ENCODE measurements at places on chromosomes 2 and 18.

GRCh38 chr18:36139245-36139644 lies 9.5 kb downstream of the ELP2 start:
- no peak for DNase-seq

- no peak for DNase-seq
Observed at GRCh38 chr2:96065381-96065930, 30.7 kb upstream of the GPAT2 start.

DNA sequence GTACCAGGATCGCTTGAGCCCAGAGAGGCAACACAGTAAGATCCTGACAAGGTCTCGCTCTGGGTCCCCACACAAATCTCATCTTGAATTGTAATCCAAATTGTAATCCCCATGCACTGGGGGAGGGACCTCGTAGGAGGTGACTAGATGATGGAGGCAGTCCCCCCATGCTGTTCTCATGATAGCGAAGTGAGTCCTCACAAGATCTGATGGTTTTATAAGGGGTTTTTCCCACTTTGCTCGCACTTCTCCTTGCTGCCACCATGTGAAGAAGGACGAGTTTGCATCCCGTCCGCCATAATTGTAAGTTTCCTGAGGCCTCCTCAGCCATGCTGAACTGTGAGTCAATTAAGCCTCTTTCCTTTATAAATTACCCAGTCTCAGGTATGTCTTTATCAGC lies 46.0 kb upstream of the SERTAD2 start:
- DNase-seq = no peak

- DNase-seq = peak; percentile 53
Observed at GRCh38 chr2:91442246-91442905, 2750.9 kb downstream of the RPIA start.

DNA sequence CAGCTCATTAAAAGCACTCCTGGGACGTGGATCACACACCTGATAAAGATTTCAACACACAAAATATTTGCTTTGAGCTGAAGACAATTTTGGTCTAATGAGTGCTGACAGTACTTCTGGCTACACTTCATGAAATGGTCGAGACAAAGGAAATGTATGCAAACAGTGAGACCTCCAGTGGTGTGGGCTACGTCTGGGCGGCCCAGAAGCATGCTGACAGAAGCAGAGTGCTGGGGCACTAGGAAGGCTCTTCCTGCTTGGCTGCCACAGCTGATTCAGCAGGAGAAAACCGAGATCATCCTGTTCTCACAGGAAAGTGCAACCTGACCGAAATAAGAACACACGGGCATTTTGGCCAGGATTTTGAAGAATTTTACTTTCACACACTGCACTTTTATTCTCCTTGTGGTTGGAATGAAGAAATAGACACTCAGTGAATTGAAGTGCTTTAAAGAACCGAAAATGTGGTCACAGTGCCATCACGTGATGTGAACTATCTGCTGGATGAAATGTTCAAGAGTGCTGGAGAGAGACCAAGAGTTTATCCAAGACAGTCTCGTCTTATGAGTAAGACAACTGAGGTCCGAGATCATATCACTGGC lies 149.5 kb downstream of the CCBE1 start:
- DNase-seq = peak; percentile 65

DNA sequence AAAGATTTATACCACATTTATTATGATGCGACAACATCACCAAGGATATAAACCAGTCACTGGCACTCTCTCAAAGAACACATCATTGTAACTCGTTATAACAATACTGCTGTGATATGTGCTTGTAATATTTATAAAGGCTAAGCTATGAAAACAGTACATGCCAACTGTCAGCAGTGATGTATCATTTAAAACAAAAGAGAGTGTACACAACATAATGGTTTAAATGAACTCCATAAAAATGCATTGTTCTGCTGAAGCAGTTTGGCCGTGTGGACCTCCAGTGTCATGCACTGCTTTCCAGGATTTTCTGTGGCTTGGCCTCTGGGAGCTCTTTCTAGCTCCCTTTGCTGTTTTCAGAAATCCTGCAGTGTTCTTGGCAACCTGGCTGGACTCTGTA lies 215.6 kb downstream of the MTX2 start:
- DNase-seq = peak; percentile 61

DNA sequence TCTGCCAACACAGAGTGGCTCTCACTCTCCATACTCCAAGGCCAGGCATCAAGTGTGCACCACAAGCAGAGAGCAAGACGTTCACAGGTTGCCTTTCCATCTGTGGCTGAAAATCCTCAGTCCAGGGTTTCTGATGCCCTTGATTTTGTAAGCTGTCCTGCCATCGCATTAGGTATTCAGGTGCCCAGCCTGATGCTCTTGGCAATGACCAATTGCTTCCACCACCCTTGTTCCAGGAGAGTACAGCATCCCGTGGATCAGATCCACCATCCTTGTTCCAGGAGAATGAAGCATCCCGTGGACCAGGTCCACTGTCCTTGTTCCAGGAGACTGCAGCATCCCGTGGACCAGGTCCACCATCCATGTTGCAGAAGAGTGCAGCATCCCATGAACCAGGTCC lies 133.4 kb upstream of the GPC1 start:
- DNase-seq = no peak

- DNase-seq = peak; percentile 74
Observed at GRCh38 chr2:119683713-119684443, 4.9 kb downstream of the TMEM177 start.

- no peak for DNase-seq
Observed at GRCh38 chr2:129779783-129780182, 199.7 kb upstream of the RAB6C start.

DNA sequence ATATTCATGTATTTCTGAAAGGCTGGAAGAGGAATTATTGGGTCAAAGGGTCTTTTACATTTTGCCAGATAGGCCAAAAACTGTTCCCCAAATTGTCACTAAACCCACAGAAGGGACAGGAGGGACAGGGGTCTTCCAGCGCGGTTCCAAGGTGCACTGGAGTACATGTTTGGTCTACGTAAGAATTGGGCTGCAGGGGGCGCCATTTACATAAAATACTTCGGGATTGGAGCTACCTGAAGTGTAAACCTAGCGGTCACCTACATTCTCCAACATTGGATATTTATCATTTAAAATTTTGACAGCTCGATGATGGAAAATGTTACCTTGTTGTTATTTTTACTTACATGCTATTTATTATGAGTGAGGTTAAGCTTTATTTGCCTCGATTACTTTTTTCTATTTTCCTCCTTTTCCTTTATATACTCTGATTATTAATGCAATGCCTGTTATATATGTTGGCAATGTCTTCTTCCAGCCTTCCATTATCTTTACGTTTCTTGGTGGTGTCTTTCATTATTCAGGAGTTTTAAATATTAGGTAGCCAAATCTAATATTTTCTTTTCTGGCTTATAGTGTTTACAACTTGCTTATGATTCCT lies 43.0 kb upstream of the RAB6C start:
- peak; percentile 75 for DNase-seq

- DNase-seq = no peak
Observed at GRCh38 chr18:56851774-56852173, 200.6 kb downstream of the WDR7 start.

- DNase-seq = no peak
Observed at GRCh38 chr2:227684258-227684657, 17.7 kb downstream of the SCYGR5 start.

DNA sequence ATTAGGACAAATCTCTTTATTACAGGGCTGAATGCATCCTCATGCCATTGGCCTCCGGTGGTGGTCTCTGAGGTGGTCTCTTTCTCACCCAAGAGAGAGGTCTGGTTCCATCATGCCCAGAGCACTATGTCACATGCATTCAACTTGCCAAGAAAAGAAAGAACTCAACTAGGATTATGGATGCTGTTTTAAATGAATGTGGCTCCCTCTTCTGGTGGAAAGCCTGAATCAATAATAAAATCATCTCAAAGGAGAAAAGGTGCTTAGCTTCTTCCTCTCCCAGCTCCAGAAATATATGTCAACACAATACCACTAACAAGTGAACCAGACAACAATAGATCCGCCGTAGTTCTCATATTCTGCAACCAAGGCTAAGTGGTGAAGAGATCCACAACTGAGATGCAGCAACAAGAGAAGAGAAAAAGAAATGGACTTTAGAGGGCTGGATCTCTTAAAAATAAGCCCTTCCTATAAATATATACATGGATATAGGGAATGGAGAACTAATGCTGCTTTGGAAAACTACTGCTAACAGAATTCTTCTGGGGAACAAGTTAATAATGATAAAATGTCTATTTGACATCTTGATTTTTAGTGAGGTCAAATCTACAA lies 396.8 kb downstream of the NCKAP5 start:
- peak; percentile 92 for DNase-seq

GRCh38 chr2:19807346-19807745 lies 94.4 kb downstream of the TTC32 start:
- DNase-seq = no peak

- DNase-seq = peak; percentile 83
Observed at GRCh38 chr18:10234912-10235660, 219.3 kb upstream of the APCDD1 start.

DNA sequence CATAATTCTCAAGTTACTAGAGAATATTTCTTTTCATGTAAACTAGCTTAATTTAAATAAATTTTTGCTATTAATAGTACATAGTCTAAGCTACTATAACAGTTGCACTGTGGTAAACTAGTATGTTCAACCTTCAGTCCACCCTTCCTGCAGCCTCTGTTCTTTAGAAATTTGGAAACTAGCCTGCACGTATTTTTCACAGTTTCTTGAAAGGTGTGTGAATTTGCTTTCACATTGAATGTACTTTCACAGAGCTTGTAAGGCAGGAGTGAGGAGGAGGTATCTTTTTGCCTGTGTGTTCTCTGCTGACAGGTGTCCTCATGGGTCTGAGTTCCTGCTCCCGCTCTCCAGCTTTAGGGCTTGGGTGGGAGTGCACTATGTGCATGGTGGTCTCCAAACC lies 117.5 kb downstream of the ATP9B start:
- no peak for DNase-seq

- DNase-seq = no peak
Observed at GRCh38 chr2:7280790-7281189, 363.6 kb downstream of the RNF144A start.

GRCh38 chr2:120352696-120353590 lies 7.0 kb downstream of the INHBB start:
- no peak for DNase-seq

- DNase-seq = peak; percentile 87
Observed at GRCh38 chr2:224938651-224939182, 103.6 kb downstream of the DOCK10 start.

- no peak for DNase-seq
Observed at GRCh38 chr2:238024986-238025385, 35.8 kb upstream of the SCLY start.

DNA sequence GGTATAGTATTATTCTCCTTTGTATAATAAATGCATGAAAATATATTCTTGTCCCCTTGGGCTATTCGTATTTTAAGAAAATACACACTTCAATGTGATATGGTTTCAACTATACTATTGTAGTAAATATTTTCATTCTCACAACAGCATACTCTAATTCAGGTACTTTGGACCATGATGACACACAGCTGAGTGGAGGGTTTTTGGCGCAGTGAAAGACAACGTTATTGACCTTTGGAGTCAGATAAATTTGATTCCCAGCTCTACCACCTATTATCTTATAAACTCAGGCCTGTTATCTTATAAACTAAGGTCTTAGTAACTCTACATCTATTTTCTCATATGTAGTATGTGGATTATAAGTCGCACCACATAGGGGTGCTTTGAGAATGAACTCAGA lies 895.9 kb upstream of the DDX18 start:
- no peak for DNase-seq

- peak; percentile 22 for DNase-seq
Observed at GRCh38 chr2:12847694-12848575, 131.2 kb downstream of the TRIB2 start.

DNA sequence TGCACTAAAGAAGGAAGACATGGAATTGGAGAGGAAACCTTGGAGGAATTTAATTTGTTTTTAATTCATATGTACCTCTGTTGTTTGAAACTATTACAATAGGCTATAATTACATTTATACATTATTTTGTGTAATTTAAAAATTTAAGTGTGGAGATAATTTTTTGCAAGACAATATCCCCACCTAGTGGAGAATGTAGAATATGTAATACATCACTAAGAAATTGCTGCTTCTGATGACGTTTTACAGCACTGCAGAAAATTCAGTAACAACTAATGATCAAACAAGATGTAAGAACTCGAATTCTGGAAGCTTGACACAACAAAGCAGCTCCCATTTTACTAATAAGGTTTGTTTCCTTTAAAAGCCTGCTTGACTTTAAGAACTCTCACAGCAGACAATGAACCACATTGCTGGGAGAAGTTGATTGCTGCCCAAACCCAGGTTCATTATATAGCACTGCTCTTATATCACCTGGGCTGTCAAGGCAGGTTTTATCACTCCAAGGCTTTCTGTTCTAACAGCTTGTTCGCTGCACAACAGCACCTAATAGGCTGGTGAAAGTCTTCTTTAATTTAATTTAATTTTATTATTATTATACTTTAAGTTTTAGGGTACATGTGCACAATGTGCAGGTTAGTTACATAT lies 53.4 kb downstream of the THADA start:
- DNase-seq = peak; percentile 68

DNA sequence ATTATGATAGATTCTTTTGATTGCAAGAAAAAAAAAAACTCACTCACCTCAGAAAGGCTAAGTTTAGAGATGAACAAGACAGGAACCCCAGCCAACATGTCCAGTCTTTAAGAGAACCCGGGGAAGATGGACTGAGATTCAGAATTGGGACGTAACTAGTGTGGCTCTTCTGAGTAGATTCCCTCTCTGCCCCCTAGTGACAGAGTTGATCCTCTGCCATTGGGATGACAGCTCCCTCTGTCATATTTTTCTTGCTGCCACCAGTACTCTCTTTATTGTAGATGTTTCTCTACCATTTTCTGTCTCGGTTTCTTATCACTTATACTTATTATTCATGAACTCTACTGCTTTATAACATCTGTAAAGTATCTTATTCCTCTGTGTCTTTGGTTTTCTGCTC lies 77.7 kb downstream of the GULP1 start:
- no peak for DNase-seq

GRCh38 chr2:68231061-68231372 lies 21.3 kb downstream of the PPP3R1 start:
- no peak for DNase-seq

DNA sequence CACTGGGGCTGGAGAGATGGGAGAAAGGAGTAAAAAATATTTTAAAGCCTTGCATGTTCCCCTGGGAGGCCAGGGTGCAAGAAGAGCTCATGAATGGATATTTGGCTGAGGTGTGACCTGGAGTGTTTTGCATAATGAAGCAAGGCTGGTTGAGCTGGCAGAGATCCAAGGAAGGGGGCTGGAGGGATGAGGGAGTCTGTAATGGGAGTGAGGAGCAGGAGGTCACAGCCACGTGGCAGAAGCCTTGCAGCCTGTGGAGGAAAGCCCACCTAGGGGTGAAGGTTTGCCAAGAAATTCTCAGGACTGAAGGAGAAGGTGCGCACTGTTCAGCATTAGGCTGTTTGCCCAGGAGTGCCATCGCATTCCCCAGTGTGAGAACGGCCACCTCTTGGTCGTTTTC lies 40.3 kb upstream of the ATP8B1 start:
- no peak for DNase-seq
